ENCODE measurements at places on chromosomes 1 and 21.

DNA sequence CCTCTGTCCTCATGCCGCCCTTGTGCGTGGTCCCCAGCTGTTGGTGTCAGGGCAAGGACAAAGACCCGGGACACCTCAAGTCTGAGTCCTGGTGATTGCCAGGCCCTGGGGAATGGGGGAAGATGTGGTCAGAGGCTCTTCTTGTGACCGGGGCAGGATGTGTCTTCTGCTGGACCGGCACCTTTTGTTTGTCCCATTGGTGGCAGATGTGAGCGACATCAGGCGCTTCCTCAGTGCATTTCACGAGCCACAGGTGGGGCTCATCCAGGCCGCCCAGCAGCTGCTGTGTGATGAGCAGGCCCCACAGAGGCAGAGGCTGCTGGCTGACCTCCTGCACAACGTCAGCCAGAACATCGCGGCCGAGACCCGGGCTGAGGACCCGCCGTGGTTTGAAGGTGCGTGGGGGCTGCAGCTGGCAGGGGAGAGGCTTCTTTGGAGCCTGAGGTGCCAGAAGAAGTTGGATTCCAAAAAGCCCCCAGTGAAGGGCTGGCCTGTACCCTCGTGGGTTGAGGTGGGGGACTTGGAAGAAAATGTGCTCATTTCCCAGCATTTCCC is 8.4 kb downstream of the DFFB start:
- no peak for DNase-seq

DNA sequence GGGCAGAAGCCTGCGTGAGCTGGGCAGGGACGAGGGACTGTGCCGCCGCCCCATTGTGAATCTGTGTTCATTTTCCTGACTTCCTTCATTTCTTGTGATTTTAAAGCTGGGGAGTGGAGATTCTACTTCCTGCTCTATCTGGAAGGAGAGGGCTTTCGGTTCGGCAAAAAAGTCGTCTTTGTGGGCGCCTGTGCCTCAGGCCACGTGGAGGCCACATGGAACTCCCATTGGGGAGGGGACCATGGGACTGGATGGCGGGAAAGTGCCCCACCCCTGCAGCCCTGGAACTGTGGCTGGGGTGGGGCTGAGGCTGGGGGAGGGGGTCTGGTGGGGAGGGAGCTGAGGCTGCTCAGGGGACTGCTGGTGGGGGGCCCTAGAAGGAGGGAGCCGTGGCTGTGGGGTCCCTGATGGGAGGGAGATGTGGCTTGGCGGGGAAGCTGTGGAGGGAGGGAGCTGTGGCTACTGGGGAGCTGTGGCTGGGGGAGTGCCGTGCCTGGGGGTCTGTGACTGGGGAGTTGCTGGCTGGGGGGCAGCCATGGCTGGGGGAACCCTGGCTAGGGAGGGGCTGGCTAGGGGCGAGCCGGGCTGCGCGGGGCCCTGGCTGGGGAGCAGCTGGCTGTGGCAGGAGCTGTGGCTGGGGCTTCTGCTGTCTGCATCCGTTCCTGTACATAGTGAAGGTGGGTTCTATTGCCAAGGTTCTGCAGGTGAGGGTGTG is 31.5 kb downstream of the COL18A1 start:
- DNase-seq = no peak

DNA sequence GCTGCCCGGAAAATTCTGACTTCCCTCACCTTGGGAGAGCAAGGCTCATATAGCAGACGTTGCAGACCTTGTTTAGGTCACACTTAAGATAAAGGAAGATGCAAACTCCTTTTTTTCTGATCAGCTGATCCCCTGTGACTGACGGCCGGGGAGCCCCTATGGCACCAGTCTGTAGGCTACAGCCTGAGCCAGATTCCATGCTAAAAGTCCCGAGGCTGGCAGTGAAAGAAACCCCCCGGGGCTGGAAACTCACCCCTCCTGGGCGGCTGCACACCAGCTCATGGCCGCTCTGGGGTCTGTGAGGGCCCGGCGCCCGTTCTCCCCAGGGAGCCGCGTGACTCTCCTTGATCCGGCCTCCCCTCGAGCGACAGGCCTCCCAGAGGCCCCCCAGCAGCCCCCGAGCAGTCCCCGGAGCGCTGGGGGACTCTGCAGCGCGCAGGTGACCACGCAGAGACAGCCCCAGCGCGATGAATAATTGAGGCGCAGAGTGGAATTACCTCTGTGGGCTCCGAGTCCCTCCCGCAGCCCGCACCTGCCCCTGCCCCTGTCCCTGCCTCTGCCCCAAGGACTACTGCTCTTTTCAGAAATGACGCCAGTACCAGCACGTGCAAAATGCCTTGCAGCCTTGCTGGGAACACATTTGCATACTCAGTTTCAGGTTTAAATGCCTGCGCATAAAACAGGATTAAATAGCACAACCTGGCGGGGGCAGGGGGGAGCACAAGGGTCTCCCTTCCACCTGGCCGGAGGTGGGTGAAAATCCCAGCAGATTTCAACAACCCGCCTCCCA is 62.6 kb upstream of the CLDN14 start:
- DNase-seq = no peak

DNA sequence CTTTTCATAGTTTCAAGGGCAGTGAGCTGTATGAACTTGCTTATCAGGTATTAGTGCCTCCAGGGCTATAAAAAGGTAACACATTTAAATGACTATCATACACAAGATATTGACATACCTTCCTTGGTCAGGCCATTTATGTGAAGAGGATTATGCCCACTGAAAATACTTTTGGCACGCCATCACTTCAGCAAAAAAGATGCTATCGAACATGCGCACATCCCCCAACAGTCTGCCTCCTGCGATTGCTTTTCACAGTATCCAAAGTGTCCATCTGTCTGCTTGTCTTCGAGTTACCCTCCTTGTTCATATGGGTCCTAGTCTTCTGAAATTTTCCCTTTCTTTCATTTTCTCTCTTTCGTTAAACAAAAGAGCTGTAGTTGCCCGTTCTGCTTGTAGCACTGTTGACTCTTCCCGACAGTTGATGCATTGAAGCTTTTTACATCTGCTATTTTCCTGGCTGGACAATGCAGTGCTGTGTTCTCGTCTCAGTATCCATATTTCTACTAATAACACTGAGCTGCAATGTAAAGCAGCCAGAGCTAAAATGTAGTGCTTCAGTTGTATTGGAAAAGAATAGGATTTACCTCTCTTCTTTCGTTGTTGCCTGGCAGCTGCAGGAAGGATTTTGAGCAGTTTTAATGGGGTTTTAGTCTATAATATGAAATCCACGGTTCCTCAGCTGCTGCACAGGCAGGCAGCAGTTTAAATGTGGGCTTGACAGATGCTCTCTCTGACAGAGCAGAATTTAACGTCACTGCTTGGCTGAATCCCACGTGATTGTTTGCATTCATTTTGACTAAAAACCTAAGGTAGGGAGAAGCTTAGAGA is at the start of gene B3GALT2:
Gene B3GALT2, minus strand, starts transcription at position 713 of the 831 bp plus-strand sequence. CDS start 5,051 bp downstream, outside the sequence.
- DNase-seq = no peak

GRCh38 chr21:36330904-36331303 is 10.9 kb downstream of the MORC3 start:
- DNase-seq = no peak

- no peak for DNase-seq
Observed at GRCh38 chr1:237179503-237179902, 137.5 kb downstream of the RYR2 start.

DNA sequence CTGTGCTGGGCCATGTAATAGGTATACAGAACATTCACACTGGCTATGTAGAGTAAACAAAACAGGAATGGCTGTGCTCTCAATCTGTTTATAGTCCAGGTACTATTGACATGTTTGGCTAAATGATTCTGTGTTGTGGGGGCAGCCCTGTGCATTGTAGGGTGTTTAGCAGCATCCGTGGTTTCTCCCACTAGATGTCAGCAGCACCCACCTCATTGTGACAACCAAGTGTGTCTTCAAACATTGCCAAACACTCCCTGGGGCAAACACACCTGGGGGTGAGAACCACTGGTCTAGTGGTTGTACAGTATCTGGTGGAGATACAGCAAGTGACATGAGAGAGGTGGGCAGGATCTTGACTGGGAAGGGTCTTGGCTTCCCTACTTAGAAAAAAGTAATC is 80.4 kb upstream of the SPATA6 start:
- DNase-seq = no peak

DNA sequence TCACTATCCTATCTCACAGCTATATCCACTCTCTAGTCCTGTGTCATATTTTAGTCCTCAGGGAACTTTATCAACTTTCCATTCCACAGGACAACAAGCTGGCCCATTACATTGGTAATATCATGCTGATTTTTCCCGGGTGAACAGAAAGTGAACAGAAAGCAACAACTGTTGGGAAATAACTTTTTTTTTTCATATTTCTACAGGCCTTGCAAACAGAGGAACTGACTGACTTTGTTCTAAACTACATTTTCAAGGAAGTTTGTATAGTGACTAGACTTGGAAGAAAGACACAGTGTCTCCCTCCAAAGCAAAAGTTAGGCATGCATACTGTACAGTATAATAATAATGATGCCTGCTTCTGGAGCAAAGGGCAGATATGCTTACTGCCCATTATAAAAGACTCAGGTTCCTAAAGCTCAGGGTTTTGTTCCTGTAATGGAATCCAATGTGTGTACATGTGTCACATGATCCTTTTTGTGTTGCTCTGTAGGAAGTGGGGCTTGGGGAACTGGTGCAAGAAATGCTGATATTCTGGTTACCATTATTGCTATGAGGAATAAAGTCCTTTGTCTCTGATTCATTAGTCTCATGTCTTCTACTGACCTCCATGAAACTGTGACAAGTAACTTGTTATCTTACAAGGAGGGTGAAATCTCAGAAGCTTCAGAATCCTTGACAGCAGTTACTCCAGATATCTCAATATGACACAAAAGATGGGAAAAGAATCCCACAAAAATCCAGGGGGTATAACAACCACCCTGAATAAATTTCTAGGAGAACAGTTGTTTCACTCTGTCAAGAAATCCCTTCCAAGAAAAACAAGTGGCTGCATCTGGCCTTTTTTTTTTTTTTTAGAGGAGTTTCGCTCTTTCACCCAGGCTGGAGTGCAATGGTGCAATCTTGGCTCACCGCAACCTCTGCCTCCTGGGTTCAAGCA is 17.7 kb upstream of the NTPCR start:
- no peak for DNase-seq
